Ovary (tissue), 10 donors: ENCODE measurements at places on chromosomes 12 and 14. TPM values are rescaled to one million over a fixed set of nuclear protein-coding genes. Genes with fewer than 3 reads are reported as not detected.

DNA sequence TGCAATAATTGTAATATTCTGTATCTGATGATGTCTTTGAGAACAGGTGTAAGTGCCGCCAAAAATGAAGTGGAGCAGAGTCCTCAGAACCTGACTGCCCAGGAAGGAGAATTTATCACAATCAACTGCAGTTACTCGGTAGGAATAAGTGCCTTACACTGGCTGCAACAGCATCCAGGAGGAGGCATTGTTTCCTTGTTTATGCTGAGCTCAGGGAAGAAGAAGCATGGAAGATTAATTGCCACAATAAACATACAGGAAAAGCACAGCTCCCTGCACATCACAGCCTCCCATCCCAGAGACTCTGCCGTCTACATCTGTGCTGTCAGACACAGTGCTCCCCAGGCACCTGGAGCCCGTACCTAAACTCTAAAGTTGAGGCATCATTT is 268.7 kb downstream of the DAD1 start:
- no peak overlapping the region for H3K4me3 ChIP-seq
- no peaks in the 10 kb centered on the region for H3K27me3 ChIP-seq
- no peaks in the 10 kb centered on the region for H3K36me3 ChIP-seq
- no peak for DNase-seq

TAS2R30 gene
- total RNA-seq, result 7.0 TPM

LMNTD1 gene
- 0.56 TPM for total RNA-seq

DNA sequence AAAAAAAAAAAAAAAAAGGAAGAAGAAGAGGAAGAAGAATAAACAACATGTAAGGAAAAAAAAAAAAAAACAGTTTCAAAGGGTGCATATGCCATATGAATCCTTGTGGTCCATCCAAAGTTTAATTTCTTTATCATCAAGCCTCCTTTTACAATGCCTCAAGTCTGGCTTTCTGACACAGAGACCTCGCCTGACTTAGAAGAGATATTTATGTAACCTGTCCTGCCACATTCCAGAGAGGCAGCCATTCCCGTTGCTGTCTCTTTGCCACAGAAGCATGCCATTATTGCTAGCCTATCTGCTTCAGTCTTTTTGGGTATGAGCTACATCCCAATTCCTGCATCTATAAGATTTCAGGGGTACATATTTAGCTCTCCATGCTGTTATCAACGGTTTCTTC is 596.7 kb upstream of the ATP2B1 start:
- no peaks in the 10 kb centered on the region for H3K36me3 ChIP-seq
- no peak for DNase-seq
- H3K4me1 ChIP-seq, result no peaks in the 10 kb centered on the region
- H3K27me3 ChIP-seq, result no peaks in the 10 kb centered on the region

GRCh38 chr12:6463216-6463615 is 7.3 kb downstream of the VAMP1 start:
- H3K4me1 ChIP-seq, result no peaks in the 10 kb centered on the region
- no peak for DNase-seq

GRCh38 chr14:84929086-84929485 is 600.9 kb upstream of the FLRT2 start:
- no peaks in the 10 kb centered on the region for H3K27me3 ChIP-seq
- no peak overlapping the region for H3K27ac ChIP-seq
- H3K36me3 ChIP-seq, result no peaks in the 10 kb centered on the region
- DNase-seq, result no peak
- no peak overlapping the region for H3K4me3 ChIP-seq

MYF6 gene
- not detected for total RNA-seq

JAG2 gene
- 7.7 TPM for total RNA-seq

DNA sequence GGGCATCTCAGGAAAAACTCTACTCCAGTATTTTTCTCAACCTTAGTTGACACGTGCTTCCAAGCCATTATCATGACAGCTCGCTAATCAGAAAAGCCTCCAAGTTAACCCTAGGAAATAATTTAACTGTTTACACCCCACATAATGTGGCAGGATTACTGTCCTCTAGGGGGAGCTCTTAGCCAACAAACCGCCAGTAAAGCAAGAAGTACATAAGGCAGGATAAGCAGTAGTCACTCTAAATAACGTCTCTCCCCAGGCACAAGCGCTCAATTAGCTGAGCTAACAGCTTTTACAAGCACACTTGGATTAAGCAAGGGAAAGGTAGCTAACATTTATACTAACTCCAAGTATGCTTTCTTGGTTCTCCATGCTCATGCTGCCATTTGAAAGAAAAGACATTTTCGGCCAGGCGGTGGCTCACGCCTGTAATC is 22.8 kb downstream of the APOBEC1 start:
- DNase-seq, result no peak
- no peak overlapping the region for H3K27ac ChIP-seq
- H3K27me3 ChIP-seq, result no peaks in the 10 kb centered on the region
- H3K4me1 ChIP-seq, result no peaks in the 10 kb centered on the region
- no peaks in the 10 kb centered on the region for H3K36me3 ChIP-seq

DNA sequence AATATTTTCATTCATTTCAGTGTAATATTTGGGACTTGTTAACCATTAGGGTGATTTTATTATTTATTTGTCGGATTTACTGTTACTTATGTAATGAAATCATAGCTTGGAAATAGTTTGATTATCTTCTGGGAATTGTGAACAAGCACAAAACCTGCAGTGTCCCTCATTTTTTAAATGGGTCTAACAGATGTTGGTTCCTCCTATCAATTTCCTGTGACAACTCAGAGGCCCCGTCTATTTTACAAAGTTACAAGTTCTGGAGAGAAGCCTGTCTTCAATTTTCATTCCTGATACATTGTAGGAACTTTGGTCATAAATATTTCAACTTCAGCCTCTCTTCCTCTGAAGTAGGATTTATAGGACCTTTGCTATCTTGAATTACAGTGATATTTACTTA is 101.8 kb upstream of the DNM1L start:
- H3K27me3 ChIP-seq, result no peaks in the 10 kb centered on the region
- H3K4me1 ChIP-seq, result peaks cover 5% of the 10 kb centered on the region
- no peak for DNase-seq
- no peaks in the 10 kb centered on the region for H3K36me3 ChIP-seq

DNA sequence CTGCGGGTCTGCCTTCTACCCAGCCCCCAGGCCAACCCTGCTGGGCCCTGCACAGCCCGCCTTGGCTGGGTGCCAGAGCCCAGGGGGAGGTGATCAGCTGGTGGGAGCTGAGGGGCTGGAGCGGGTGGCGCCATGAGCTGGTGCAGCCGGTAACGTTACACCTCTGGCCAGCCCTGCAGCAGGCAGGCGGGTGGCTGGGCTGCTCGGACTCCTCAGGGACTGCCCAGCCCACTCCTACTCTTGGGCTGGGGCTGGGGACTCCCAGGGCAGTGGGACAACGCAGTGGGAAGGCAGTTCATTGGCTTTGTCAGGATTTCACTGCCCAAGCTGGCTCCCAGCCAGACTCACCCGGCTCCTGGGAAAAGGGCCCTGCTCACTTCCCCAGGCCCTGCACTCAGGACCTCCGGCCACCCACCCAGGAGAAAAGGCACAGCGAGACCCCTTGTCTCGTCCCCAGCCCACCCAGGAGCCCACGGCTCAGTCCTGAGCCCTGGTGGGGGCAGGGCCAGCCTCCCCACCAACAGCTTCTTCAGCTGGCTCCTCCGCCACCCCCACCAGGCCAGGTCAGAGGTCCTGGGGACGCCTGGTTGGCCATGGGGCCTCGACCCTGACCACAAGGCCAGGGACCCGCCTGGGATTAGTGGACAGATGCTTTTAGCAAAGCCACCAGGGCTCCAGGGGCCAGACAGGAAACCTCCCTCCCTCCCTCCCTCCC is 1.0 kb downstream of the PGF start:
- H3K4me3 ChIP-seq, result peak overlapping the region; percentile 23
- H3K27me3 ChIP-seq, result no peaks in the 10 kb centered on the region
- peak; percentile 54 for DNase-seq
- peaks cover 4% of the 10 kb centered on the region for H3K4me1 ChIP-seq

SPRYD3 gene
- 66.6 TPM for total RNA-seq

GRCh38 chr14:69045857-69046475 is 66.9 kb upstream of the ACTN1 start:
- DNase-seq, result no peak
- no peaks in the 10 kb centered on the region for H3K36me3 ChIP-seq
- H3K27me3 ChIP-seq, result no peaks in the 10 kb centered on the region
- H3K4me3 ChIP-seq, result no peak overlapping the region
- peaks cover 43% of the 10 kb centered on the region for H3K4me1 ChIP-seq

DNA sequence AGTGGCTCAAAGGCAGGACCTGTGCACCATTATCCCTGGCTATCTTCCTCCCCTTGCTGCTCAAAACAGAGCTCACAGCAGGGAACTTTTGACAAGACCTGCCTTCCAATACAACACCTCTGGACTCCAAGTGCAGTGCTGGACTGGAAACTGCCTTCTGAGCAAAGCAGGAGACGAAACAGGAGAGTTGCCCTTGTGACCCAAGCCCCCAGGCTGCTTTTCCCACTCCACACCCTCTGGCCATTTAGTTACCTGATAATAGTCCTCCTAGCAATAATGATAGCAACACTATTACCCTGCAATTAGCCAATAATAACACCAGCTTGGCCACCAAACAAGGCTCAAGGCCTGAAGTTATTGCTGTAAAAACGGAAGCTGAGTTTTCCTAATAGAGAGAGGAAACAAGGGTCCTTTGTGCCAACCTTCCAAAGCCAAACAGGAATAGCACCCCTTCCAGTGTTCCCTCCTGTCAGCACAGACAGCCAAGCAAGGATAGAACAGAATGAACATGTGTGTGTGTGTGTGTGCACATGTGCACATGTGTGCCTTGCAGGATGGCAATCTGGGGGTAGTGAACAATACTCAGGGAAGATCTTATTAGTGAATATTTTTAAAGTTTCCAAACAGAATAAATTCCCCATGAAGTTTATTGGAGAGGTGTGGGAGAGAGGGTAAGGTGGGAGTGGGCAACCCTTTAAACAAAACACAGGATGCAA is 9.2 kb upstream of the KRT73 start:
- no peaks in the 10 kb centered on the region for H3K27me3 ChIP-seq
- DNase-seq, result no peak
- no peaks in the 10 kb centered on the region for H3K36me3 ChIP-seq
- no peak overlapping the region for H3K4me3 ChIP-seq
- H3K27ac ChIP-seq, result no peak overlapping the region

METAP2 gene
- 98.7 TPM for total RNA-seq

HOXC9 gene
- total RNA-seq, result 3.9 TPM

ANO4 gene
- 7.4 TPM for total RNA-seq

DNA sequence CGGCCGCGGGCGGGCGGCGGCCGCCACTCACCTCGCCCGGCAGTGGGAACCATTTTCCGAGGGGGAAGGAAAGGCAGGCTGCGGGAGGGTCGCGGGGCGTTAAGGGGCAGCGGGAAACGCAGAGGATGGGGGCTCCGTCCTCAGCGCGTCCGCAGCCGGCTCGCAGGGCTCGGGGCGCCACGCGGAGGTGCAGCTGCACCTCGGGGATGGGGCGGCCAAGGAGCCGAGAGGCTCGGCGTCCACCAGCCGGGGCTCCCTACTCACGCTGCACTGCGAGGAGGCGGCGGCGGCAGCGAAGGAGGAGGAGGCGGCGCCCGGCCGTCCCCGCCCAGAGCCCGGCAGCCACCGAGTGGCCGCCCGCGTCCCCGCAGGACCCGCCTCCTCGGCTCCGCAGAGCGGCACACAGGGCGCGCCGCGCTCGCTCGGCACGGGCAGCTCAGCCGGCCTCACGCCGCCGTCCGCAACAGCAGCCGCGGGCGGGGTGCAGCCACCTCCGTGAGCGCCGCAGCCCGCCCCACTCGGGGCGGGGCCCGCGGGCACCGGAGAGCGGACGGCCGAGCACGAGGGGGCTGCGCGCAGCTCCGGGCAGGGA is at the start of gene ATP2B1:
ATP2B1 (minus strand) TSS at position 274 of the 592 bp plus-strand sequence. CDS start 52,952 bp downstream, outside the sequence.
- H3K27ac ChIP-seq, result peak within 1 kb of the TSS; percentile 95
- DNase-seq, result peak; percentile 84
- H3K4me1 ChIP-seq, result no peaks in the 10 kb centered on the region
- H3K27me3 ChIP-seq, result no peaks in the 10 kb centered on the region

DNA sequence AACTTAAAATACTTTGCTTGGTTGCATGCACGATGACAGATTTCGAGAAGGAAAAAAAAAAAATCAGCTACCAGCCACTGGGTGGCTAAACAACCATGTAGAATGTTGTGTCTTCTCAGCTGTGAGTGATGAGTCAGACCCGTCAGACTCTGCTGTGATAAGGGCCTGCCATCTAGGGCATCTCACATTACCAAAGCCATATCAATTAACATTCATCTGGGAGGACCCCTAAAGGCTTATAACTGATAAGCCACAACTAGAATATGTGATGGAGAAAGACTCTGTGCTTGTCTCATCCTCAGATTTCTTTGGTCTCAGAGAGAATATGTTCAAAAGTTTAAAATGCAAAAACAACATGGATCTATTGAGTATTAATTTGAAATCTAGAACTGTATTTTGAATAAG is 111.5 kb downstream of the PAX9 start:
- H3K36me3 ChIP-seq, result no peaks in the 10 kb centered on the region
- H3K27ac ChIP-seq, result no peak overlapping the region
- no peaks in the 10 kb centered on the region for H3K27me3 ChIP-seq
- no peak for DNase-seq

MAP3K9 gene
- total RNA-seq, result 2.2 TPM
